ENCODE measurements at places on chromosomes 4 and X.

GRCh38 chr4:52883183-52883621 is 21.1 kb downstream of the RASL11B start:
- no peak for DNase-seq

DNA sequence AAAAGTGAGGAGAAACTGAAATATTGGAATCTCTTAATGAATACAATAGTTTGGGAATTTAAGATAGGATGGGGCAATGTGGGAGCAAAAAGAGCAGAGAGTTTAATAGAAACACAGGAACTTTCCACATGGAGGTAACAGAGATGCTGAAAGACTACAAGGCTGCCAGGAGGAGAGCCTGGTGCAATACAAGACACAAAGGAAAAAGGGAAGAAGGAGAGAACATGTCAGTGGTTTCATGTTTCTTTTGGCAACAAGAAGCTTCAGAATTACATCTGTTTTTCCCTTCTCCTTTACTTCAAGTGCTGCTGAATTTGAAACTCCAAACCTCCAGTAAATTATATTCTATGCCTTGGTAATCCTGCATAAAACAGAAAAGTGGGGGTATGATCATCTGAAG is 474.3 kb downstream of the FAT4 start:
- DNase-seq = no peak

DNA sequence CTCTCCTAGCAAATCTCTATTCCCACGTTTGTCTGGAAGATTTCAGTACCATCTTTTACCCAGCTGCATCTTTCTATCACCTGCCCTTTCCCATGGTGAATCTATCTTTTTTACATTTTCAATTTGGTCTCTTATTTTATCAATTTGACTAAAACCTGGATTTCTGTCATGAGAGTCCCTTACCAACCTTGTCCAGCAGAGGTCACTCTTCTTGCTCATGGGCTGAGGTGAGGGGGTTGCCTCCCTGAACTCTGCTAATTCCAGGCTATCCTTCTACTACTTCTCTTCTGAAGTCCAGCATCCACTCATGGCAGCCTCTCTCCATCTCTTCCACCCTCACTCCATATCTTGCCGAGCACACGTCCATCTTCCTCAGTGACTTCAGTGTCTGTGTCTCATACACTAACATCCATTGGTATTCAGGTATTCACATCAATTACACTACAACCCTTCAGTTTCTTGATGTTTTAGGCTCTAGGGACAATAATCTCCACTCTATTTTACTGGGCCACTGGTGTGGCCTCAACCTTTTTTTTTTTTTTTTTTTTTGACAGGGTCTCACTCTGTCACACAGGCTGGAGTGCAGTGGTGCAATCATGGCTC is 17.8 kb upstream of the ZNF827 start:
- DNase-seq = no peak

DNA sequence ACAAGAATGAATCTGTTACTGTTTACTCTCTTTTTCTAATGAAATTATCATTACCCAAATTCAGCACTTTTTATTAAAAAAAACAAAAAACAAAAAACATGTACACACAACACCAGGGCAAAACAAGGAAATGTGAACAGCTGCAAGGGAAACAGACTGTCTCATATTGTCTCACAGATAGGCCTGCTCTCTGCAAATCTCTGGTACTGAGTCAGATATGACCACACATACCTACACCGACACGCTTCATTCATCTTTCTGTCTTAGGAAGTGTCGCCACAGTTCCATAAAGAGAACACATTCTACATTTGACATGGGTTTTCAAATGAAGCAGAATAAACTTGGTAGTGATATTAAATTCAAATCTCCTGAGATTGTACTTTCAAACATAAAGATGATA is 92.2 kb upstream of the GPR34 start:
- no peak for DNase-seq

DNA sequence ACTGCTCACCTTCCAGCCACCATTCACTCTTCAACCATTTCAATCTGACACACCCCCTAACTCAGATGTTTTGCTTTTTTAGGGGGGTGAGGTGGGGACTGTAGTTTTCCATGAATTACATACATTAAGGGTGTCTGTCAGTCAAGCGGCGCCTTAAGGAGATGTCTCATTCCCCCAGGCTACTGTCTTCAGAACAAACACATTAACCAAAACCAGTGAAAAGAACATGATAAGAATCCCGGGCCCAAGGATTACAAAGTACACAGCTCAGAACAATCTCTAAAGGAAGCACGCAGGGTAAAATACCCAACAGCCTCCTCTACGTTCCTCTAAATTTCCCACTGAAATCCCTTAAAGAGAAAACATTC is 62.5 kb upstream of the IRF2 start:
- DNase-seq = no peak

GRCh38 chr4:170037481-170037880 is 11.3 kb upstream of the MFAP3L start:
- DNase-seq = no peak

DNA sequence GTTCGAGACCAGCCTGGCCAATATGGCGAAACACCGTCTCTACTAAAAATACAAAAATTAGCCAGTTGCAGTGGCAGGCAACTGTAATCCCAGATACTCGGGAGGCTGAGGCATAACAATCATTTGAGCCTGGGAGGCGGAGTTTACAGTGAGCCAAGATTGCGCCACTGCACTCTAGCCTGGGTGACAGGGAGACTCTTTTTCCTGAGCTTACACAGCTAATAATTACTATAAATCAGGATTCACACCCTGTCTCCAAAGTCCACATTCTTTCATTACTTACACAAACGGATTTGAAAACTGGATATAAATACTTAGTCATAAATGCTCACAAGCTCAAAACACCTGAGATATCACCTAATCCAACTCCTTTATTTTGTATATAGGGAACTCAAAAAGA is 151.6 kb downstream of the LRBA start:
- DNase-seq = no peak

DNA sequence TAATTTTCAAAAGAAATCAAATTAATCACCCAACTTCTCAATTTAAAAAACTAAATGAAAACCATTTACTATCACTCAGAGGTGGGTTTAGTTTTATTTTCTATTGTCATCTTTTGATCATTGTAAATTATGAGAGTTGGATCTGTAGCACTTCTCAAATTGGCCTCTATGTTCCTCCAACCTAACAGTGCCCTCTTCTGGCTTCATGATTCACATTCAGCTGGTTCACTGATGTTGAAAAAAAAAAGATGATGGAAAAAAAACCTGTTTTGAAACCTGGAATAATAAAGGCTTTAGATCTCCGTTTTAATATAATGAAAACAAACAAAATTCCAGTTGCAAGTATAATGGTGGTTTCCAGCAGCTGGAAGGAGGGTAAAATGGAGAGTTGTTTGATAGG is 2.4 kb upstream of the NBDY start:
- DNase-seq = no peak

- DNase-seq = no peak
Measured at GRCh38 chr4:121597346-121597934, 99.3 kb downstream of the ANXA5 start.

GRCh38 chr4:154741131-154741665 is 2.6 kb upstream of the LRAT start:
- DNase-seq = no peak

DNA sequence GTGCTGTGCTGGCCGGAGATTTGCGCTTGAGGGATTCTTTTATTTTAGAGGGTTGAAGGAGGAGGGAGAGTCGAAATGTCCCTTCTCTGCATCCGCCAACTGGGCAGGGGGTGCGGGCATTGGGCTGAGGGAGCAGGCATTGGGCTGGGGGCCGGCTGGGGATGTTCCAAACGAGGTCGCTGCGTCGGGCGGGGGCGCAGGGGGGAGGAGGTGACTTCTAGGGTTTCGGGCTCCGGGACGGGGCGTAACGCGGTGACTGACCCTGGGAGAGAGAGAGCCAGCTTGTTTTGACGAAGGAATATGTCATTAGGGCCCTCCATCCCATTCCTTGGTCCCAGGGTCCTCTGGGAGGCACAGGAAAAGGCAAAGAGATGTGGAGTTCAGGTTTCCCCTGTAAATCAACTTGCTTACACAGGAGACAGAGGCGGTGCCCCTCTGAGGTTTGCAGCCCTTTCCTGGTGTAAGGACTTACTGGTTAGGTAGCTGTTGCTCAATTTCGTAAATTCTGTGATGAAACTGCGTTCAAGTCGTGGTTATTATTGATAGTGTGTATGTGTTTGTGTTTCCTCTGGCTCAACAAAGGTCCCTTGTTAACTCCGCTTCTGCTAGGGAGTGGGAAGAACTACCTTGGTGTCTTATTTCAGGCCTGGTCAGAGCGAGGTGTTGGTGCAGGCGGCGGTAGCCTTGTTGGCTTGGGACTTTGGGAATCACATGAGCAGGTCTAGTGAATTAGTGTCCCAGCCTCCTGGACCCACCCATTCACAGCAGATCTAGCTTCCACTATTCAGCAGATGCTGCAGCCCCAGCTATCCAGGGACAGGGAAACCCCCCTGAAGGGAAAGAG is 716 bp downstream of the FHIP1A start:
- no peak for DNase-seq

DNA sequence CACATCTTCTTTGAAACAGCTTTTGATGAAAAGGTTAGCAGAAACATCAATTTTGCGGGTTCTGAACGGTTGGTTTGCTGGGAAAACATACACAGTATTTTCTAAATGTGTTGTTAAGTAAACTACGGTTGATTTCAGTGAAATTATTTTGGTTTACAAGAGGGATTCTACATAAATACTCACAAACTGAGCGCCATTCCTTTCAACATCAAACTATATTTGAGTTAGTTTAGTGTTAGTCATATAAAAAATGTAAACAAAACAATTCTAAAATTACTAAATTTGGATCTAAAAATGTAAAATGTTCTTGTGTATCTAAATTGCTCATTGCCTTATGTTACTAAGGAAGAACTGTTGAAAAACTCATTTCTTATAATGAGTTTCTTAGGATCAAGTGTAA is 425.6 kb downstream of the PCDH18 start:
- no peak for DNase-seq

GRCh38 chrX:135275973-135276372 is 24.1 kb downstream of the ETDA start:
- no peak for DNase-seq

- DNase-seq = no peak
Measured at GRCh38 chr4:113209652-113210320, 160.3 kb downstream of the ANK2 start.

DNA sequence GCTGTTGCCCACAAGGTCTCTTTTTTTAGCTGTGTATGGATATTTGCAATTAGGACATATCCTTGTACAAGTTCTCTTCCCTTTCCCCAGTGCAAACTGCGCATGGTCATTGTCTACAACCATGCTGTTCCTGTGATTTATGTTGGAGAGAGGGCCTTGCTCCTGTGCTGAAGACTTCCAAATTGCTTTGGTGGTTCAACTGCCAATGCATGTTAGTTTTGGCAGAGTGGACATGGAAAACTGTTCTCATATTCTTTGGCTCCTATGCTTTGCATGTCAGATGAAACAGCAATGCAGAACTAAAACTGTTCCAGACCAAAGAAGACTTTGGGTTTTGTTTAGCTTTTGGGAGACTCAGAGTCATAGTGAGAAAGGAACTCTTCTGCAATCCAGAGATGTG is 148.8 kb upstream of the EDNRA start:
- DNase-seq = no peak

DNA sequence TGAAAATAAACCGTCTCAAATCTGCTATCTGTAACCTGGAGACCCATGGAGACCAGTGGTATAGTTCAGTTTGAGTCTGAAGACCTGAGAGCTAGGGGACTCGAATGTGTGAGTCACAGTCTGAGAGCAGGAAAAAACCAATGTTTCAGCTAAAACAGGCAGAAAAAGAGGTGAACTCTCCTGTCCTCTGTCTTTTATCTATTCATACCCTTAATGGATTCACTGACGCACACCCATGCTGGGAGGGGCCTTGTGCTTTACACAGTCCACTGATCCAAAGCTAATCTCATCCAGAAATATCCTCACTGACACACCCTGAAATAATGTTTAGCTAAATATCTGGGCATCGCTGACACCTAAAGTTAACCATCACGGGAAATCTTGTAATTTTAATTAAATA is 297.9 kb downstream of the GPM6A start:
- DNase-seq = no peak

DNA sequence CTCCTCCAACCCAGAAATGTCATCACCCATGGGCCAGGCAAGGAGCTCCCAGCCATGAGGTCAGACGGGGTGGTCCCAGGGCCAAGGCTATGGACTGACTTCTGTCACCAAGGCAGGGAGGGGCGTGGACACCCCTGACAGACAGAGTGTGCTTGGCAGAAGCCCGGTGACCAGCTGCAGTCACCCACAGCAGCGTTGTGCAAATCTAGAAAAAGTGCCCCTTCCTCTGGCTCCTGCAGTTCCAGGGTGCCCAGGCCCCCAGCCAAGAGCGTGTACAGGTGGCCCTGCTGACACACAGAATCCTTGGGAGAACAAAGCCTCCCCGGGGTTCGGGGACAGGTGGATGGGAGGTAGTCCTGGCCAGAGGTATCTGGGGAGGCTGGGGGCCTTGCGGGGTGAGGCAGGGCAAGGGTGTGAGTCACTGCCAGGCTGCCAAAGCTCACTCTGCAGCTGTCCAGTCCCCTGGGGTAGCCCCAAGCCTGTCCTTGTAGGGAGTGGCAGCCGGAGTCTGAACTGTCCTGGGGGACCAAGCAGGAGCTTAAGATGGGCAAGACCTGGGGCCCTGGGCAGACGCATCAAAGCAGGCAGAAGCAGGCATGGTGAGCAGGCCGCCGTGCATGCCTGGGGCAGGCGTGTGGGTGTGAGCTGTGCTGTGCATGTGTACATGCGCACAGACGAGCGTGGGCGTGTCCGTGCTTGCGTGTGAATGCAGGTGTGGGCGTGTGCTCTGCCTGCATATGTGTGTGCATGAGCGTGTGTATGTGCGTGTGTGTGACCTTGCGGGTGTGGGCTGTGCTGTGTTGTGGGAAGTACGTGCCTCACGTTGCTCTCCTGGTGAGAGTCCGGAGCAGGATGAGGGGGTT is 3.3 kb downstream of the MYL5 start:
- DNase-seq = no peak

GRCh38 chrX:125544031-125544660 is 224.5 kb downstream of the TEX13C start:
- DNase-seq = no peak

DNA sequence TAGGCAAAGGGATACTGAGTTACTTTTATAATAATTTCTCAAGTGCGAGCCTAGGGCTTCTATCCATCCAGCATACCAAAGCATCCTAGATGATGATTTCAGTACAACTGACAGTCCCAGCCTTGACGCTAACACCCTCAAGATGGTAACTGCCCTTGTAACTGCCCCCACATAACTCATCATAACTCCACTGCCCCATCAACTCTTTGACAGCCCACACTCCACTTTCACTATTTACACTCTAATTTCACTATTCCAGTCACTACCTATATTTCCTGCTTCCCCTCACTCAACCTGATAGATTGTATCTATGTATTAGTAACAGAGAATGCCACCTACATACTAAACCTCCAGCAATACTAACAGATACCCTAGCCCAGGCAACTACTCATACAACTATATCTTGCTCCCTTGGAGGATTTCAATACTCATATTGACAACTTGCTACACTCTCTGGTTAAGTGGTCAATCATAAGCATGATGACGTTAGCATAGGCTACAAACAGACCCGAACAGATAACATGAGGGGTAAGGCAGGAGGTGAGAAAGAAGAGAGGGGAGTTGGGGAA is 65.0 kb downstream of the HUWE1 start:
- DNase-seq = no peak

Measured in vagina (tissue), 2 donors.